Peyer's patch (tissue), 4 donors: ENCODE measurements at places on chromosomes 16 and 17.

- no peaks in the 10 kb centered on the region for H3K4me1 ChIP-seq
- H3K4me3 ChIP-seq: peak overlapping the region; percentile 65
- no peaks in the 10 kb centered on the region for H3K27me3 ChIP-seq
- no peak for DNase-seq
Observed at GRCh38 chr17:82231312-82231561, 2.4 kb downstream of the SLC16A3 start.

- no peaks in the 10 kb centered on the region for H3K4me1 ChIP-seq
- no peaks in the 10 kb centered on the region for H3K36me3 ChIP-seq
- H3K27me3 ChIP-seq: no peaks in the 10 kb centered on the region
- H3K4me3 ChIP-seq: no peak overlapping the region
- H3K27ac ChIP-seq: no peak overlapping the region
Observed at GRCh38 chr17:80632046-80632581, 87.5 kb downstream of the RPTOR start.

DNA sequence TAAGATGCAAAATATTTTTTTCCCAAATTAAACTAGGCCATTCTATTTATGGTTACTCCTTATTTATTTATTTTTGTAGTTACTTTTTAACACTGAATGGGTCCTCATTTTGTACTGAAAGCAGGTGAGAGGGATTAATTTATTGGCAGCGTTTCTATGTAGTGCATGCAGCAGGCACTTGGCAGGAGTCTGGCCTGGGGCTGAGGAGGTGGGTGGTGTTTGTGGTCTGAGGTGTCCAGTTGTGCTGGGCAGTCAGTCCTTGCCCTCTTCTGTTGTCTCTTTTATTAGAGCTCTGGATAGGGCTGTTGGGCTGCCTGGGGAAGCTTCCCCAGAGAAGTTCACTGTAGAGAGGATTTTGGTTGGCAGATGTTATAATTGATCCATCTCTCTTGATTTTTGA is 12.7 kb downstream of the SEC14L1 start:
- DNase-seq: no peak
- no peaks in the 10 kb centered on the region for H3K27me3 ChIP-seq
- H3K4me3 ChIP-seq: no peak overlapping the region

DNA sequence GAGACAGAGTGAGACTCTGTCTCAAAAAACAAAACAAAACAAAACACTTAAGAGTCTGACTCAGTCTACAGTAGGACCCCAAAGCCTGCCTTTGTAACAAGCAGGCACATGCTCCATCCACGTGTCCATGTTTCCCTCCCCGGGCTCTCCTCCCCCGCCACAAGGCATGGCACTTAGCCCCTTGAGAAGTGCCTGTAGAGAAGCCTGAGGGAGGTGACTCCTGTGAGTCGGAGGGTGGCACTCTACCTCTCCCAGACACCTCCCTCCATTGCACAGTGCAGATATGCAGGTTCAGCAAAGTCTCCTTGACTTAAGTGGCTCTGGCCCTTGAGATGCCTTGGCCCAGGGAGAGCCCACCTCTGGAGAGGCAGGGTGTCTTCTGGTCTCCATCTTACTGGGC is 6.8 kb downstream of the FHOD1 start:
- no peak overlapping the region for H3K27ac ChIP-seq
- no peak for DNase-seq
- H3K4me1 ChIP-seq: peaks cover 6% of the 10 kb centered on the region

DNA sequence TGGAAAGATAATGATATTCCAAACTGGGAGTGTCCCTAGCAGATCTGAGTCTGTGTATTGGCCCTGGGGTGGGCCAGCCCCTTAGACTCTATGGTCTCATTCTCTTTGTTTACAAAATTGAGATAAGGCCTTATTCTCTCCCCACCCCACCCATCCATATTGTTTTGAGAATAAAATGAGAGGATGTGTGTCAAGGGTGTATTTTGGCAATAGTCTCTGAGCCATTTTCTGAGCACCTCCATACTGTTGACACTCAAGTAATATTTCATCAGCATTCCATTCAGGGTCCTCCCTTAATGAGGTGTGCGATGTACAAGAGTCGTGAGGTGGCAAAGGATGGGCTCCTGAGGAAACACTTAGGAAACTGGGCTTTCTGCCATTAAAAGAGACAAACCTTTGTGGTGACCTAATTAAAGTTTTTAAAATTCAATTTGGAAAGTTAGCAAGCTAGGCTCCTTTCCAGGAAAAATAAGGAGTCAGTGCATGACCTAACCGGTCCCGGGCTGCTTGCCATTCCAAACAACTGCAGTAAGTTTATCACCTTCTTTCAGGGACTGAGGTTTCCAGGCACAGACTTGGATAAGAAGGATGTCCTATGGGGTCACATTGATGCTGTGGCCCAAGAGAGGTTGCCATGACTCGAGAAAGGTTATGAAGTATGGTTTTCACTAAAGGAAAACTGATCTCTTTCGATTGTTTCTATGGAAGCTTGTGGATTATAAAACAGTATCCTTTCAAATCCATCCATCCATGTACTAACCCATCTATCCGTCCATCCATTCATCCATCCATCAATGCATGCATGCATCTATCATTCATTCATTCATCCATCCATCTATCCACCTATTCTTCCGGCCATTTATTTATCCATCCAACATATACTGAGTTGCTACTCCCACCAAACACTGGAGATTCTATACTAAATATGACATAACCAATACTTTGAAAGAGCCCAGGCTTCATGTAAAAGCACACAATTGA is 443.3 kb downstream of the UTP18 start:
- no peaks in the 10 kb centered on the region for H3K36me3 ChIP-seq
- H3K27me3 ChIP-seq: no peaks in the 10 kb centered on the region
- H3K4me3 ChIP-seq: no peak overlapping the region

GRCh38 chr17:77087650-77088454 is 52.9 kb upstream of the SEC14L1 start:
- peak overlapping the region; percentile 74 for H3K4me3 ChIP-seq
- H3K4me1 ChIP-seq: peaks cover 7% of the 10 kb centered on the region
- H3K36me3 ChIP-seq: no peaks in the 10 kb centered on the region
- no peaks in the 10 kb centered on the region for H3K27me3 ChIP-seq

- no peaks in the 10 kb centered on the region for H3K27me3 ChIP-seq
- H3K36me3 ChIP-seq: no peaks in the 10 kb centered on the region
- peaks cover 67% of the 10 kb centered on the region for H3K4me1 ChIP-seq
- DNase-seq: no peak
Observed at GRCh38 chr16:89561142-89561883, 831 bp downstream of the RPL13 start.

DNA sequence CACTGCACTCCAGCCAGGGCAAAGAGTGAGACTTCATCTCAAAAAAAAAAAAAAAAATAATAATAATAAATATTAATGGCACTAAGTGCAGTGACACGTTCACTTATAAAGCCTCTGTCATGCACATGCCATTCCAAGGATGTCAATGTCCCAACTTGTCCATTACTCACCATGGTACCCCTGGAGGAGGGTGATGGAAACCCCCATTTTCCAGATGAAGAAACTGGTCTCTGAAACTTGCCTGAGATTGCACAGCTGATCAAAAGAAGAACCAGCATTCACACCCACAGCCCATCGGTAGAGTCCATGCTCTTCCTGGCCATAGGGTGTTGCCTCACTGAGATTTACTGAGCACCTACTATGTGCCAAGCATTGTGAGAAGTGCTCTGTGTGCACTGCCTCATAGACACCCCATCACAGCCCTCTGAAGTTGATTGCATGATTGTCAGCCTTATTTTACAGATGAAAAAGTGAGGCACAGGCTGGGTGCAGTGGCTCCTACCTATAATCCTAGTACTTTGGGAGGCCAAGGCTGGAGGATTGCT is 123.7 kb downstream of the ABCC1 start:
- peaks cover 23% of the 10 kb centered on the region for H3K36me3 ChIP-seq
- no peak overlapping the region for H3K27ac ChIP-seq
- no peaks in the 10 kb centered on the region for H3K27me3 ChIP-seq
- no peak overlapping the region for H3K4me3 ChIP-seq
- H3K4me1 ChIP-seq: peaks cover 5% of the 10 kb centered on the region
